ENCODE measurements at places on chromosomes 3 and 15.

GRCh38 chr3:108566599-108566998, 22.6 kb downstream of the CIP2A start:
- no peak for DNase-seq

GRCh38 chr3:13260259-13261103, 159.6 kb downstream of the NUP210 start:
- no peak for DNase-seq

DNA sequence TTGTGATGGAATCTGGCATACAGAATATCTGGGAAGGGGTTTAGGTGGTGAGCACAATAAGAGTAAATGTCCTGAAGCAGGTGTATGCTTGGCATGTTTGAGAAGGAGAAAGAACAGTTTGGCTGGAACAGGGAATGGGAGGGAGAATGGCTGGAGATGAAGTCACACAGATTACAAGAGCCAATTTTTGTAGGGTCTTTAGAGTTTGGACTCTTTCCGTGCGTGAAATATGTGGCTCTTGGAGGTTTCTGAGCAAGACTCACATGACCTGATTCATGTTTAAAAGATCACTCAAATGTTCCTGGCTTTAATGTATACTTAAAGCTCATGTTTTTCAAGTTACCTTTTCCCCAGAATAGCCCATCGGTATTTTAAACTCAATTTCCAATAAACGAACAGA, 32.8 kb downstream of the SPRED1 start:
- DNase-seq: no peak

DNA sequence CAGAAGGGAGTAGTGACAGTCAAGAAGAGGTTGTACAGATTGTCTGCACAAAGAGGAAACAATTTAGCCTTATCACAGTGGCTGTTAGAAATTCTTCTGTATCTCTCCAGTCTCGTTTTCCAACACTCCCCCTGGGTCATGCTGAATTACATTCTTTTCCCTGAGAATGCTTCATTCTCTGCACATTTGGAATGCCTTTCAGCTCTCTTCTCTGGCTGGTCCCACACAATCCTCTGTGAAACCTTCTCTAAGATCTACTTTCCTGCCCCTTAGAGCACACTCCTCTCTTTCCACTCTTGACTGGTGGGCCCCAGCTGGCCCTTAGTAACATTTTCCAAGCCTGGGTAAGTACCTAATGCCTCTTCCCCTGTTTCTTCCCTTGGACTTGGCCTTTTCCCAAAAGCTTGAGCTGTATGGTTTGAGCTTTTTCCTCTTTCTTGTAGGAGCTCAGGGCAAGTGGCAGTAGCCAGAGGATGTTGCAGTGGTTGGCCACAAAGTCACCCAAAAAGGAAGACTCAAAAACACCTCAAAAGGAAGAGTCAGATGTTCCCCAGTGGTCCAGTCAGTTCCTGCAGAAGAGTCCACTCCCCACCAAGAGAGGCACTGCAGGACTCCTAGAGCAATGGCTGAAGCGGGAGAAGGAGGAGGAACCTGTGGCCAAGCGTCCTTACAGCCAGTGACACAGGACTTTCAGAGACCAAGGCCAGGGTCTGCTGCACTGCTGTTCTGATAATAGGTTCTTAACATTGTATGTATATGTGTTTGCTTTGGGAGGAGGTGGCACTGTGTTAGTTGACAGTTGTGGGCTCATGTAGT, 25.7 kb downstream of the HMCES start:
- no peak for DNase-seq

DNA sequence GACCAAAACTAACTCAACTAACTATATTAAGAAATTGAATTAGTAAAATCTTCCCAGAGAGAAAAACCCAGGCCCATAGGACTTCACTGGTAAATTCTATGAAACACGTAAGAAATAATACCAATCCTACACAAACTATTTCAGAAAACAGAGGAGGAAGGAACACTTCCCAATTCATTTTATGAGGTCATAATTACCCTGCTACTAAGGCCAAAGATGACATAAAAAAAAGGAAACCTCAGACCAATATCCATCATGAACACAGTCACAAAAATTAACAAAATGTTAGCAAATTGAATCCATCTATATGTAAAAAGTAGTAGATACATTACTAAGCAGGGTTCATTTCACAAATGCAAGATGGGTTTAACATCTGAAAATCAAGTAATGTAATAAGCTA, 3.5 kb downstream of the EDC3 start:
- DNase-seq: no peak

GRCh38 chr3:15783361-15783969, 14.3 kb downstream of the ANKRD28 start:
- no peak for DNase-seq
